Heart left ventricle (tissue), 16 donors: ENCODE measurements at places on chromosomes 7 and 10. TPM values are rescaled to one million over a fixed set of nuclear protein-coding genes. Genes with fewer than 3 reads are reported as not detected.

DNA sequence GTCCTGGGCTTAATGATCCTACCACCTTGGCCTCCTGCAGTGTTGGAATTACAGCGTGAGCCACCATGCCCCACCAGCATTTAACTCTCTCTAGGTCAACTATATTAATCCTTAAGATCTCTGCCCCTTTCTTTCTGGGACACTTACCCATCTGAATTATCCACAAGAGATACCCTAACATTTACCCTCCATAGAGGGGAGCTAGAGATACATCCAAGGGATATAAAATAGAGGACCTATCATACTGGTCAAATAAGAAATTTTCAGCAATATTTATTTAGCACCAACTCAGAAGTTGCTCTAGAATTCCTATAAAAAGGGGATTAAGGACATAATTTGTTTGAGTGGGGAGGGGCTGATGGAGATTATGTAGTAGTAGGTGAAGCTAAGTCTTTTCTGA is 96.5 kb downstream of the OTUD1 start:
- no peak for DNase-seq

- DNase-seq, result no peak
Observed at GRCh38 chr7:105707967-105708762, 126.9 kb upstream of the EFCAB10 start.

DNA sequence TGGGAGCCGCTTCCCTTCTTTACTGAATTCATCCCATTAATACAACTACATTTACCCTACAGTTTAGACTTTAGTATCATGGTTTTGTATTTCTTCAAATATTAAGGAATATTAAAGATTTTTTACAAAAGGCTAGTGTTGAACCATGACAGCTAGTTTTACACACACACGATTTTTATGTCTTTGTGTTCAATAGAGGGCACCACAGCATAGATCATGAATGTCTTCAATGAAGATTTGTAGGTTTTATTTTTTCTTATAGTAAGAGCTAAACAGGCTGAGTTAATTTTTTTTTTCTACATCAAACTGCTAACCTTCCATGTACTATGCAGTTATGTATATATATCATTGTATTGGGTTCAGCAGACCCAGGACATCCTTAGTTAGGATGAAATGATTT is 76.9 kb downstream of the SNX10 start:
- no peak for DNase-seq

ZNF746 gene
- 6.7 TPM for total RNA-seq

GRCh38 chr10:110192552-110192951 is 14.9 kb upstream of the MXI1 start:
- no peak for DNase-seq

CRCP gene
- total RNA-seq, result 15.1 TPM

- no peak for DNase-seq
Observed at GRCh38 chr10:9547936-9548904, 1469.5 kb upstream of the CELF2 start.

- no peak for DNase-seq
Observed at GRCh38 chr7:3028071-3028757, 15.5 kb downstream of the CARD11 start.

DNA sequence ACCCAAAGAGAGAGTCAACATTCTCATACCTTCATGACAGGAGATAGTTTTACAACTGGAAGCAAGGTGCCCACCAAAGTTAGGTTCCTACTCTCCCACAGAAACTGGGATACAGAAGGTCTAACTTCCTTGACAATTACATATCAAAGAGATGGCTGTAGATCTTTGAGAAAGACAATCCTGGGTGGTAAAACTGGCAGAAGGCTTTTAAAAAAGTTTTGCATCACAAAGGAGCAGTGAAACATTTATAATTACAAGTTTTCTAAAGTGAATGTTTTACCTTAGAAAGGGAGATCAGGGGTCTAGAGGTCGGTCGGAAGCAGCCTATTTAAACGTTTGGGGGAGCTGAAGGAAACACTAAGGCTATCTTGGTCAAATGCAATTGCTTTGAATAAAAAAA is 166.6 kb upstream of the STEAP1 start:
- no peak for DNase-seq

ALKBH4 gene
- total RNA-seq, result 4.9 TPM

GRCh38 chr10:20363684-20364083 is 533.4 kb downstream of the NEBL start:
- DNase-seq, result no peak

RBM48 gene
- 10.8 TPM for total RNA-seq

ITGA8 gene
- total RNA-seq, result 2.2 TPM

VSTM2A gene
- total RNA-seq, result not detected

GRCh38 chr10:85557077-85557476 is 809.5 kb downstream of the GRID1 start:
- no peak for DNase-seq

DNA sequence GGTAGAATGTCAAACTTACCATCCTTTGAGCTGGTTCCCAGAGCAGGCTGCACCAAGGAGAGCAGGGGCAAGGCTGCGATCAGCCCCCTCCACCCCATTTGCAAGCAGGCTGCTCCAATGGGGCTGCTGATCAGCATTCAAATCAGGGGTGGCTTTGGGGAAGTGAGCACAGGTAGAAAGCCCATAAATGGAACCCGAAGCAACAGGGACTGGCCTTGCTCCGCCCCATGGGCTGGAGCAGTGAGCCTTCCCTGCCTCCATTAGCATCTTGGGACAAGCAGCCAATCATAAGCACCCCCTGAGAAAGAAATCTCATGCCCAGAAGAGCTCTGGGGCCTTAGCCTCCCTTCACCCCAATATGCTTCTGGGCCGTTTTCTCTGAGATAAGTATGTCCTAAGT is 4.0 kb upstream of the PKD1L1 start:
- DNase-seq, result no peak

ELMO1 gene
- total RNA-seq, result 9.8 TPM
